ENCODE measurements at places on chromosomes 6 and 20.

DNA sequence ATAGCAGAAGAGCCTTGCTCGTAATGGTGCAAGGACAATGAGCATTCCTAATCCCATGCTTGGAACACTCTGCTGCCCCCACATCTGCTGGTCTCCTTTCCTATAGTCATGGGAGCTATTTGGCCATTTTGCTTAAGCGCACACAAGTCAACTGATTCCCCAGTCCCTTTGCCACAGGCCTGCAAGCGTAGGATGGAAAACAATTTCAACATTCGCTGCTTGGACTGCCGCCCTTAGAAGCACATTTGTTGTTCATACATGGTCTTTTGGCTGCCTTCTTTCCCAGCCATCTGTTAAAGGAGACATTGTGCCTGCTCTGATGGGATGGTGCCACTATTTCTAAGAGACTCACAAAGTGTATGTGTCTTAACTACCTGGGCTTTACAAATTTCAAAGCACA is 96.9 kb downstream of the RFX6 start:
- DNase-seq: no peak

DNA sequence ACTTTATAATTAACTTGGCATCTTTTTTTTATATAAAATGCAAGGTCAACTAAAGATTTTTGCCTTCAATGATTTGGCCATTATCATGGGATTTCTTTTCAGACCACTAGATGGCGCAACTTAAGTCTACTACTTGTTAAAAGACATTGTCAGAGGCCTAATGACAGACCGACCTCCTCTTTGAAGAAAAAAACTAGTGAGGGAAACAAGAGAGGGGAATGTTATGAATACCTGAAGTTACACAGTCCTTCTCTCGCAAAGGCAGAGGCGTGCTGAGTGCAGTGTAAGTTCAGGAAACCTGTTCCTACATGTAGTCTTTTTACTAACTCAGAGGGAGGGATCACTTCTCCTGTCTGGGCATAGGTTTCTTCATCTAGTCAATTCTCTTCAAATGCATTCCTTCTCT is 9.3 kb downstream of the TRAPPC3L start:
- peak; percentile 52 for DNase-seq

- DNase-seq: no peak
Observed at GRCh38 chr6:83781506-83781905, 71.7 kb upstream of the RIPPLY2 start.

DNA sequence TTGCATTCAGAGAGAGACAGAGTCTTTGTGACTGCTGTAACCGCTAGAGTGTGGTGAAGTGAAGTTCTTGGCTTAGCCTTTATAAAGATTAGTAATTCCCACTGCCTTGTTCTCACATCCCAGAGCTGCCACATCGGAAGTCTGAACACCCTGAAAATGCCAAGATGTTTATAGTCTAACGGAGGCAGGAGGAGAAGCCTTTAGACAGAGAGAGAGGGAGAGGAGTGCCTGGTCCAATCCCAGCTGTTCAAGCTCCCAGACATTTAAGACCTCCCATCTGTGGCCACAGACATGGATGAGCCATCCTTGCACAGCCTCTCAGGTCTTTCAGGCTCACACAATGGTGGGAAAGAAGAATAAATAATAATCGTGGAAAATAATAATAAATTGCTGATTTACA is 1422.8 kb upstream of the EYS start:
- DNase-seq: no peak

GRCh38 chr6:33417128-33417902 is 592 bp downstream of the CUTA start:
- DNase-seq: no peak

DNA sequence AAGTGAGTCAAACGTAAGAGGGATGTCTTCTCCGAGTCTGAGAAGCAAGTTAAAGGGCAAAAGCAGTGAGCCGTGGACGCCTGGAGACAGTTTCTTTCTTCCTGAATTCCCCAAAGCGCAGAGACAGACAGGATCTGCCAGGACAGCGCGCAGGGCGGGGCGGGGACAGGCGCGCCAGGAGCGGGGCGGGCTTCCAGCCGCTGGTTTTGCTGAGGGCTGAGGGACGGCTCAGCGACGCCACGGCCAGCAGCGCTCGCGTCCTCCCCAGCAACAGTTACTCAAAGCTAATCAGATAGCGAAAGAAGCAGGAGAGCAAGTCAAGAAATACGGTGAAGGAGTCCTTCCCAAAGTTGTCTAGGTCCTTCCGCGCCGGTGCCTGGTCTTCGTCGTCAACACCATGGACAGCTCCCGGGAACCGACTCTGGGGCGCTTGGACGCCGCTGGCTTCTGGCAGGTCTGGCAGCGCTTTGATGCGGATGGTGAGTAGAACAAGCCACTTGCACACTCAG is at the start of gene SCGN:
SCGN (plus strand) TSS at position 209 of the 509 bp plus-strand sequence; CDS start at position 398, 189 bp downstream.
- peak; percentile 84 for DNase-seq

DNA sequence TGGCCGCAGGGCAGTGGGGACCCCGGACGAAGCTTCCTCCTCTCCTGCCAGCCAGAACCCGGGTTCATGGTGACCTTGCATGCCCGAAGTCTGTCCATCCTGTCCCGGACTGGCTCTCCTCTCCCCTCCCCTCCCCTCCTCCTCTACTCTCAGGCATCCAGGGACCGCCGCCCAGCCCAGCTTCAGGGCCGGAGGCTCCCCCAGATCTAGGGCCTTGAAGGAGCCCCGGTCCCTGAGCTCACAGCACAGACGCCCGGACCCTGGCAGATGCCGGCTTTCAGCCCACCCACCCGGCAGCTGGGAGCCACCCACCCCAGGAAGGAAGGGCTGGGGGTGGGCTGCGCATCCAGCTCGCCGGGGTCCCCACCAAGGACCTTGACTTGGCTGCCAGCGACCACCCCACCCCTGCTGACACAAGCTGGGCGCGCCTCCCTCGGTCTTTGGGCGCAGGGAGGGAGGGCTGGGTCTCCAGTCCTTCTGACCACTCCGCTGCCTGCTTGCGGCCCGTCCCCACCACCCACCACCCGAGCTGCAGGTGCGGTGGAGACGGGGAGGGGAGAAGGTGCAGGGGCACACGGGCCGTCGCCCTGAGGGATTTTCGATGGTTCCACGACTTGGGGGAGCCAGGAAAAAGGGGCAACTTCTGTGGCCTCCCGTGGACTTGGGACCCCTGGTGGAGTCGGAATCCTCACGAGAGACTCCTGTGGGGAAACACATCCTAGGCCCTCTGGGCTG is 5.8 kb upstream of the ABHD16B start:
- no peak for DNase-seq

- peak; percentile 37 for DNase-seq
Observed at GRCh38 chr20:5168651-5169396, 42.0 kb downstream of the CDS2 start.

GRCh38 chr6:27130668-27131428 is 116.7 kb upstream of the PRSS16 start:
- DNase-seq: no peak

GRCh38 chr6:154689493-154690255 is 43.5 kb upstream of the SCAF8 start:
- DNase-seq: no peak

GRCh38 chr20:9613871-9614270 is 99.5 kb downstream of the LAMP5 start:
- no peak for DNase-seq

- no peak for DNase-seq
Observed at GRCh38 chr6:85580118-85580877, 13.4 kb downstream of the SNX14 start.

DNA sequence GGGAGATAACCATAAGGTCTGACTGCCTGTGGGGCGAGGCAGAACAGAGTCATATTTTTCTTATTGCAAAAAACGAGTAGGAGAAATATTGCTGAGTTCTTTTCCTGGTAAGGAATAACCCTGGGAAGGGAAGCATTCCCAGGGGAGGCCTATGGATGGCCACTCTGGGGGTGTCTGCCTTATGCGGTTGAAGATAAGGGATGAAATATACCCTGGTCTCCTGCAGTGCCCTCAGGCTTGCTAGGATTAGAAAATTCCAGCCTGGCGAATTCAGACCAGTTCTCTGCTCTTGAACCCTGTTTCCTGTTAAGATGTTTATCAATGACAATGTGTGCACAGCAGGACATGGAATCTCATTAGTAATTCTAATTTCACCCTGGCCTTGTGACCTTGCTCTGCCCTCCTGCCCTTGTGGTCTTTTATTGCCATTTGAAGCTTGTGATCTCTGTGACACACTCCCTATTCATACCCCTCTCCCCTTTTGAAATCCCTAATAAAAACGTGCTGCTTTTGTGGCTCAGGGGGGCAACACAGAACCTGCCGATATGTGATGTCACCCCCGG is 491.1 kb upstream of the EYS start:
- DNase-seq: no peak

- DNase-seq: no peak
Observed at GRCh38 chr6:15352845-15353244, 107.0 kb downstream of the JARID2 start.

GRCh38 chr6:153301602-153302001 is 170.5 kb upstream of the RGS17 start:
- DNase-seq: no peak

- no peak for DNase-seq
Observed at GRCh38 chr6:16413399-16413798, 175.0 kb downstream of the GMPR start.

GRCh38 chr20:6715401-6715941 is 52.0 kb upstream of the BMP2 start:
- DNase-seq: no peak

DNA sequence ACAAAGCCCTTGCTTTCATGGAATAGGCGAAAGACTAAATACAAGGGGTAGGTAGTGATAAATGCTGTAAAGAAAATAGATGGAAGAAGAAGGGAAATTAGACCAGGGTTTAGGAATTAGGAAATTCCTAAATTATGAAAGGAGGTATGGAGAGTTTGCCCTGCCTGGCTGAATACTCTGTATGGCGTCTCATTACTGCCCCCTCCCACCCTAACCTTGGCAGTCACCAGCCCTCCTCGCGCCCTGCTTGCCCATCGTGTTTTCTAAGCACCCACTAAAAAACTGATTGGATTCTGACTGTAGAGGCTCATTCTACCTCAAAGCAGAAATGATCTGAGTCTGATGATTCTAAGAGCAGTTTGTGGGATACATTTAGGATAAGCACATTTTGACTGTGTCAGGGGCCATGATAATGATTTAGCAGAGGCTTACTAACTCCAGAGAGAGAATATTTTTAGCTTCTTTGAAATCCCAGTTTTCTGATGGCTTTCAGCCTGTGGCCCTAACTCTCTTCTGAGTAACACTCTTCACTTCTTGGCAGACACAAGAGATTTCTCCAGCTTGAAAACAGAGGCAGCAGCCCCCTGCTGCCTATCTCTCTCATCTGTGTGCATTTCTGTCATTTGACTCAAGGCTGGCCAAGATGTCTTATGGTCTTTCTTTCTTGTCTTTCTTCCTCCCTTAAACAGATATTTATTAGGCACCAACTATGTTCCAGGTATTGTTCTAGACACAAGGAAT is 1.4 kb upstream of the CHD6 start:
- no peak for DNase-seq

- DNase-seq: no peak
Observed at GRCh38 chr20:44390280-44390679, 34.8 kb downstream of the HNF4A start.

DNA sequence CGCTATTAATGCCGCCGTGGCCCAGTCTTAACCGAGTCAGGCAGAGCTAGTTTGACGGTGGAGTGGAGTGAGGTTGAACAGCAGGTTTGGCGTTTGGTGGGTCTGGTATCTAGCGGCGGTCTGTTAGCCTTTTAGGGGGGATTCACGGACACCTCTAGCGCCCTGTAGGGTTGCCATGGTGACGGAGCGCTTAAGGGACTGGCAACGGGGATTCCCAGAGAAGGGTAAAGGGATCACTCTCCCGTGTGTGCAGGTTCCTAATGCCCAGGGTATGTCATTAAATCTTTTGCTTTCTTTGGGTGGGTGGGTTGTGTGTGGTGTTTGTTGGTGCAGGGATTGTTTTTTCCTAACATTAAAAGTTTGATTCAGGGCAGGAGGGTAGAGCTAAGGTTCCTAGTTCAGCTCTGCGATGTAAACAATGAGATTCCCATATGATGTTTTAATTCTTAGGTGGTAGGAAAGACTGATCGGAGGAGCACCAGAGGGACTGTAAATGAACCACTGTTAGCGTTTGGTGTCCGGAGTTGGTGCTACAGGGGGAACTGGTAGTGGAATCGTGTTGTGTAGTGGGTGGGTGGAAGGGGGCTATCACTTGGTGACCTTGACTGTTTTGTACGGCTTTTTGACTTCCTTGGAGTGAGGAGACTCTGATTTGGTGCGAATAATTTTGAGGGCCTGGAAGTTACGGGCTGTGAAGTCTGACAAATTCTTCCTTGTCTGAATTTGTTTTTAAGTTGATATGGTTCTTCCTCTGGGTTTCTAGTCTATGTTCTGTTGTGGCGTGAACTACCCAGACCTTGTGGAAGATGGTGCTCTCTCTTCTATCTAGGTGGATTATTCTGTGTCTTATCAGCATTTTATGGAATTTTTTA is 5.0 kb downstream of the BRD2 start:
- DNase-seq: peak; percentile 42

GRCh38 chr6:24692003-24692402 is 25.1 kb downstream of the ACOT13 start:
- DNase-seq: no peak

DNA sequence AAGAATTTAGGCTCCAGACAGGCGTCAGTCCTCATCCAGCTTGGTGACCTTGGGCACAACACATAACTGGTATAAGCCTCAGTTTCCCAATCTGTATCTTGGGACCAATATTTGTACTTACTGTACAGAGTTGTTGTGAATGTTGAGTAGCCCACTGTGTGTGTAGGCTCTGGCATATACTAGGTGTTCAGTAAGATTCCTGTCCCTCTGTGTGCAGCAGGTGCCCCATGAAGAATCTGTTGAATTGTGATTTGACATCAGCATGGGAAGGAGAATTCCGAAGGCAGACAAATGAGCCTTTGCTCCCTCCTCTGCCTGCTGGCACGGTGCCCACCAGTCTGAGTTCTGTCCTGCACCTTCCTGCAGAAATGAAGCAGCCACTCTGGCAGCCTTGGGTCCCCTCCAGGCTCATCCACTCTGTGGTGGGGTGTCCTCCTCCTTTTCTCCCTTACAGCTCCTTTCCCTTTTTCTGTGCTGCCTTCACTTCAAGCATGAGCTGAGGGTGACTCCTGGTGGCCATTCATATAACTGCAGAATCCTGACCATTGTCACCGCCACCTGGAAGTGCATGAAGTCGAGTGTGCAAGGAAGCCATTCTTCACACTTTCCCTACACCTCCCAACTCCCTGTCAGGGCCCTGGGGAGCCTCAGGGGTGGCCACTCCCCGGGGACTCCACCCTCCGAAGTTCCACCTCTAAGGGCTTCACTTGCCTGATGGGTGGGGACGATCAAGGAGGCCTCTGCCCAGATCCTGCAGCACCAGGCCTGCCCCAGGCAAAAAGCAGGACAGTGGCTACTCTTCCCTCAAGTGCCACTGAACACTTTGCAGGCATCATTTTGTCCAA is 48.2 kb downstream of the MRPL14 start:
- peak; percentile 82 for DNase-seq

DNA sequence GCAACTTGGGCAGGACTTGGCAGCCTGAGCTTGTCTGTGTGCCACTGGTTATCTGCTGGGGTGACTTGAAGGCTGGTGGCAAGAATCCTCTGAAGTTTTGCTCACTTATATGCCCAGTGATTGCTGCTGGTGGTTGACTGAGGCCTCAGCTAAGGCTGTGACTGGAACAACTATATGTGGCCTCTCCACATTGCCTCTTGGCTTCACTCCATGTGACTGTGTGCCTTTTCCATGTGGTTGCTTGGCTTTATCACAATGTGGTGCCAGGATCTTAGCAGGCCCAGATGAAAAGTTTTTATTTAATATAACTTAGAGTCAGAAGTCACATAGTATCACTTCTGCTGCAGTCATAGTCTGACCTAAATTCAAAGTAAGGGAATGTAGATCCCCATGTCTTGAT is 104.5 kb downstream of the ADAT2 start:
- no peak for DNase-seq

- DNase-seq: no peak
Observed at GRCh38 chr20:45462711-45463509, 6.6 kb upstream of the WFDC2 start.
